ENCODE measurements at places on chromosomes 6 and 20.

DNA sequence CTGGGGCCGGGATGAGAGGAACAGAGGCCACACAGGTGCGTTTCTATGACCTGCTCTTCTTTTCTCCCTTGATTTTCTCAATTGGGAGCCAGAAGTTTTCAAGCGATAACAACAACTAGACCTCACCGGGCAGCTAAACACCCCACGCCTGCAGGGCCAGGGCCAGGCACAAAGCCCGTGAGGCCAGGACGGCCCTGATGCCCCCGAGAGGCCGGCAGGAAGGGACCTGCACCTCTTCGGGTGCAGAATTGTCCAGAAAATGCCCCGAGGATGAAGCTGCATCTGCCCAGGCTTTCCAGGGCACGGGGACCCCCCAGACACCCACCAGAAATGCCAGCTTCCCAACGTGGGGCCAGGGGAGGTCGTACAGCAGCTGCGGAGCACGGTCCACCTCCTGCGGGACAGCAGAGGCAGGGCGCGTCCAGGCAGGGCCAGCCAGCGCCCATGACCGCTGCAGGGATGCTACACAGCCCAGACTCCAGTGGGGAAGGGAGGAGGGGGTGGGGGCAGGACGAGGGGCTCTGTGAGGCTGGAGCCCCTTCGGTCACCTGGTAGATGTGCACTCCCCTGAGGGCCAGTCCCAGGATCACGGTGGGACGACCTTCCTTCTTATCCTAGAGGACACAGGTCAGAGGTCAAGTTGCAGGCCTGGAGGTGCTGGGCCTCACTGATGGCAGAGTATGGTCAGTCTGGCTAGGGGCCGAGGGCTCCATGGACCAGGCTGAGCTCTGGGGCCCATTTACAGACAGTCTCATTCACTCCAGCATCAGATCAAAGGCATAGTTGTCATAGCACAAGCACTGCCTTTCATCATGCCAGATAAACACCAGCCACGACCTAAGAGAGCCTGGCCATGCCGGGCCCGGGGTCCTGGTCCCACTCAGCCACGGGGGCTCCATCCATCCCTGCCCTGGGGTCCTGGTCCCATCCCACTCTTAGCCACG is 16.4 kb downstream of the FRMD1 start:
- DNase-seq: no peak

GRCh38 chr6:90098627-90099026 is 198.0 kb downstream of the BACH2 start:
- DNase-seq: no peak

GRCh38 chr20:58650776-58651558 is at the start of gene STX16:
Gene STX16, plus strand, starts transcription at chr20:58651283. Its CDS starts 724 bp downstream, at chr20:58652007.
- DNase-seq: peak; percentile 80

DNA sequence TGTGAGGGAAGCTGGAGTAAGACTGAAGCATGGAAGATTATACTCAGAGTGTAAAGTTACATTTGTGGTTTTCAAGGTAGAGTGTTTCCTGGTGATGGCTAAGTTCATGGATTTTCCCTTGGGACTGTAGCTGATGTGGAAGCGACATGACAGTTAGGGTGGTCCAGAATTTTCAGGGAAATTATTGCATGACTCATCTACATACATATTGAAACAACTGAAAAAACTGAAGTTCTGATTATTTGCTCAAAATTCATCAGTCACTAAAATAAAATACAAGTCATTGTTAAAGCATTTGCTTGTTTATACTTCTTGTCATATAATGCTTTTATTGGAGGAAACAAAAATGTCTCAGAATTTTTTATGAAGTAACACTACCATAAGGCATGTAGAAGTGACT is 700.0 kb downstream of the RFPL4B start:
- DNase-seq: no peak

GRCh38 chr20:603116-603640 is 6.9 kb downstream of the TCF15 start:
- DNase-seq: no peak

- no peak for DNase-seq
These were observed 5.9 kb downstream of the KIFC1 start for GRCh38 chr6:33397541-33397940.

GRCh38 chr6:82408952-82409431 is 45.4 kb downstream of the TPBG start:
- no peak for DNase-seq

DNA sequence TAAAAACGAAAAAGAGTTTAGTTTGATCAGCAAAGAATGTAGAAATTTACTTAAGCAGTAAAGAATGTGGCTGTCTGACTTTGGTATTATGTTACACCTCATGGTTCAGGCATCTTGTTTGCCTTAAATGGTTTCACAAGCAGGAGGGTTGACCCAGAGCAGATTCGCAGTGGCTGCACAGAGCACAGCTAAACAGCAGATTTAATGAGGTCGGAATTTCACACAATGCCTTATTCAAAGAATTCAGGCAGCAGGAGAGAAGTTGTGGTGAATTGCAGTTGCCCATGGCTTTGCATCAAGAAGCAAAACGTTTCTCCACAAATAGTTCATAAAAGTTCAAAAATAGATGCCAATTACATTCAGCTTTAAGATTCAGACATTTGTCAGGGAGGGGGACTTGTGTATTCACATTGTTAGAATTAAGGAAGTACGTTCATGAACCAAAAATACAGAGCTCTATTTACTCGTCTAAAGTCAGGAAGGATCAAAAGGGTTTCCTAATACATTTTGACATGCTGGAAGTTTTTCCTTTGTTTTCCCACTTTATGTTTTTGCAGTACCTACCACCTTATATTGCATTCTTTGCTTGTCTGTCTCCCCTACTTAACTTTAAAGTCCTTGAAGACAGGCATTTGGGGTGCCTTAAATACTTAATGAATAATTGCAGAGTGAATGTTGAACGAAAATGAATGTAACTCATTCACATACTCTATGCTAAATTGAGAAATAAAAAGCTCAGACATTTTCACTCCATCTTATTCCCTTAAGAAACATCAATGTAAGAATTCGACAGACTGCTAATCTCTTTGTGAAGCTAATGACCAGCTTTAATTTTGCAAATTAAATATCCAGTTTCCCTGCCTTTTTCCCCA is 1163.6 kb upstream of the CITED2 start:
- no peak for DNase-seq

DNA sequence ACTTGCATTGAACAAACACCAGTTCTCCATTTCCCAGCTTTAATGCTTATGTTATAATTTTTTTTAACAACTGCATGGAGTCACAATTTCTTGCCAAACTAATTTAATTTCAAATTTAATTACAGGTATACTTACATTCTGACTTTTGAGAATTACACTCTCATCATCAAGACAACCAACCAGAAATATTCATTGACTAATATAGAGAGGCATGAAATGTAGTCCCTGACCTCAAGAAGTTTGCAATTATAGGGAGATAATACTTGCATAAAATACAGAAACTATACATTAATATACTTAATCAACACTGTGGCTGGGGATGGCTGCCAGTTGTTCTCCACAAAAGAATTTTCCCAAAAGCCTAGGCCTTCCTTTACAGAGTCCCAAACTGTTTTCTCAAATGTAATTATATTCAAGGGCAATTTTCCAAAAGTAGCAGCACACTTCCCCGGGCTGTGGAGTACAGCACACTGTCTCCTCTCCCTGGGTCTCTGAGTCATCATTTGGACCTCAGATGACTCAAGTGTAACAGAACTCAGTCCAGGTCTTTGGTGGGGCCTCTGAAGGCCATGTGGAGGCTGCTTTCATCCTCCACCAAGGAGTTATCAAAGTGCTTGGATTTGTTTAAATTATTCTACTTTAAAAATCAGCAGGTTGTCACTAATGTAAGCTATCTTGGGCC is 114.1 kb downstream of the KIF16B start:
- no peak for DNase-seq

GRCh38 chr6:52352239-52353018 is 9.5 kb upstream of the PAQR8 start:
- DNase-seq: no peak

- DNase-seq: no peak
These were observed 155.4 kb upstream of the BMP2 start for GRCh38 chr20:6611911-6612605.

DNA sequence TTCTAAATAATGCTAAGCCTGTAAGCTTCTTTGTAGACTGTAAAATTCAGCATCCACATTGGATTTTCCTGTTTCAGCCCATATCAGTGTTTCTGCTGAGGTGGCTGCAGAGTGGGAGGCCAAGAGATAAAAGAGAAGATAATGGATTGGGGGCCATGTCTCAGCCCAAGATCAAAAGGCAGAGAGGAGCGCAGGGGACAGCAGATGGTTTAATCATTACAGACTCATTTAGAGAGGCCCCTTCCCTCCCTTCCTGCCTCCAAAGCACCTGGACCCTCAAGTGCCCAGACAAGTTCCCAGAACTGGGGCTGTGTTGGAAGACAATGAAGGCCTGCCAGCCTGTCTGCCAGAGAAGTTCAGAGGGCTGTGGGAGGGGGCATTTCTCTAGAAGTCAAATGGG is 20.4 kb upstream of the CTNNBL1 start:
- DNase-seq: no peak

DNA sequence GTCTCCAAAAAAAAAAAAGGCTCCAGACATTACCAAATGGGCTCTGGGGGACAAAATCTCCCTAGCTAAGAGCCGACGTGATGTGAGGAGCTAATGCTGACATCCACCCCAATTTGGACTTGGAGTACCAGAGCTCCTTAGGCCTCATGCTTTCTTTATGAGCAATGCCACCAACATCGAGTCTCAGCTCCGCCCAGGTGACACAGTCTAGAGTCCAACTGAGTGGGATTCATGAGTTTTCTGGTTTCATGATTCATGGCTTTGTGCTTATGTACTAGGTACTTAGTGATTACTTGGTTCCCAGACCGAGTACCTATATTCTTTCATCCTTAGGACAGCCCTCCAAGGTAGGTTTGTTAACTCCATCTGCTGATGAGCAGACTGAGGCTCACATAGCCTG is 4.4 kb downstream of the ANKRD60 start:
- no peak for DNase-seq

- DNase-seq: no peak
These were observed 89.0 kb downstream of the CD40 start for GRCh38 chr20:46206992-46207549.

- no peak for DNase-seq
These were observed 6.1 kb downstream of the TRIM10 start for GRCh38 chr6:30154709-30155519.

GRCh38 chr6:39065561-39065960 is 17.0 kb downstream of the GLP1R start:
- DNase-seq: no peak

- no peak for DNase-seq
These were observed 63.9 kb downstream of the JARID2 start for GRCh38 chr6:15309611-15310283.

DNA sequence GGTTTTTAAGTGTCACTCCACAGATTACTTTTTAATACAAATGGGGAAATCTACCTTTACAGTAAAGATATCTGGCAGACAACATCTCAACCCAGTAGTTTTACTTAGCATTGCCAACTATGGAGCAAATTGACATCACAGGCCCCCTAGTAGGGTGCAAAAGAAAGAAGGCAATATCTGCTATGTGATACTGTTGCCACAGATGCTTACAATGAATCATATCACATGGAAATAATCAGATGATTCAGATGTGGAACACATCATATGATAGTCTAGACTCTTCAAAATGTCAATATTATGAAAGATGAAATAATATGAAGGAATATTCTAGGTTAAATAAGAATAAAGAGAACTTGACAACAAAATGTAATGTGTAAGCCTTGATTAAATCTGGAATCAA is 322.5 kb downstream of the BMP2 start:
- no peak for DNase-seq

DNA sequence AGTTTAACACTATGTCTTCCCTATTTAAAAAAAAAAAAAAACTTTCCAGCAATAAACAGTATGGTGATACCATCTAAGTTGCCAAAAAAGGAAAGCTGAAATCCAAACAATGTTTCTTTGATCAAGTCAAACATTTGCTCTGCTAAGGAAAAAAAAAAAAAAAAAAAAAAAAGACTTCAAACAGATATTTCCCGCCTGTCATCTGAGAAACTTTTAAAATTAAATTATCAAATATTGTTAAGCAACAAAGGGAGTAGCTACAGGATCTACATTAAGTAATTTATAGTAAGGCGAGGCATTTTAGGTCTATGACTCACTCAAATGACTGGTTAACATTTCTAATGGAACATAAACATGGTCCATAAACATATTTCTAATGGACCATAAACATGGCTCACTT is 121.2 kb downstream of the DST start:
- DNase-seq: no peak

GRCh38 chr6:66655420-66655819 is 948.4 kb upstream of the EYS start:
- DNase-seq: no peak

GRCh38 chr6:142907544-142907943 is 37.4 kb downstream of the HIVEP2 start:
- no peak for DNase-seq

DNA sequence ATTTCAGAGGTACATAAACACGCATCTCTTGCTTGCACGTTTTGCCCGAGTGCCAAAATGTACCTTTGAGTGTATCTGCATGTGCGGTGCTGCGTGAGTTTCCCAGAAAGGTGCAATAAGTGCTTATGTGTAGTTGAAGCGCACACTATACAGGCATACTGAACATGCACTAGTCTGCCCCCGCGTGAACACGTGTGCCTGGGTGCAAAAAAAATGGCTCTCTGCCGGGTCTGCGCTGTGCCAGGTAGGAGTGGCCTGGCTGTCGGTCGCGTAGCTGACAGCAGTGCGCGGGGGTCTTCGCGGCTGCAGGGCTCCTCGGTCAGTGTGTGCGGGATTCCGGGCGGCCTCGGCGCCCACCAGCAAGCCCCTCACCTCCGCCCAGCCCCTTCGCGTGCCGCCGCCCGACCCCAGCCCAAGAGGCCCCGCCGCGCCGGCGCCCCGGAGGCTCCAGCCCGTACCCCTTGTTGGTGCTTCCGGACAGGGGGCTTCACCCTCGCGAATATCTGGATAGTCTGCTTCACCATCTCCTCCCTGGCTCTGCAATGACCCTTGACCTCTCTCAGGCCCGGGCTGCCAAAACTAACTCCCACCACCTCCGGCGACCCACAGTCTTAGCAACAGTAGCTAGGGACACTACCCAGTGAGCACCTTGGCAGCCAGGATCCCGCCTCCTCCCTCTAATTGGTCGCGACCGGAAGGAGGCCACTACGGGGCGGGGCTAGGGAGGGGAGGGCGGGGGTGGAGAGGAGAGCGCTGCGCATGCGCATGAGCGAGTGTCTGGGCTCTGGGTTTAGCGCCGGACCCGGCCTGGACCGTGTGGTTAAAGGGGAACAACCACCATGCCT is at the start of gene KIF6:
KIF6 (minus strand) TSS at position 622 of the 845 bp plus-strand sequence; CDS start at position 524, 98 bp downstream.
- peak; percentile 91 for DNase-seq

DNA sequence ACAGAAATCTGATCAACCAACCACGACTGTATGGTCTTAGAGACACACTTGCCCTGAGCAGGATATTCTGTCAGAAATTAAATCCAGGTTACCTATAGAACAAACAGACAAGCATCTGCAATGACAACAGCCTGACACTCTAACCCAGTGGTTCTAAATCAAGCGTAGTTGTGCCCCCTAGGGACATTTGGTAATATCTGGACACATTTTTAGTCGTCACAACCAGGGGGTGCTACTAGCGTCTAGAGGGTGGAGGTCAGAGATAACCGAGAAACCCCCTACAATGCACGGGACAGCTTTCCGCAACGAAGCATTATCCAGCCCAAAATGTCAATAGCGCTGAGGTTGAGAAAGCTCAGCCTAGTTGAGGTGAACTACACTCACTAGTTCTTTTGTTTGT is 32.3 kb downstream of the ID4 start:
- DNase-seq: no peak
